ENCODE measurements at places on chromosomes 3 and 15. TPM values are rescaled to one million over a fixed set of nuclear protein-coding genes. Genes with fewer than 3 reads are reported as not detected.

Gene ADIPOQ
- not detected for total RNA-seq

Gene TTC23
- 24.7 TPM for total RNA-seq

Gene SERPINI2
- not detected for total RNA-seq

Gene TNFAIP8L3
- total RNA-seq: 80.4 TPM

Gene FILIP1L
- total RNA-seq: 7.6 TPM

Gene IGSF10
- total RNA-seq: 0.94 TPM

Gene RAB6B
- total RNA-seq: 0.52 TPM

Gene CLRN1
- not detected for total RNA-seq

Gene PPP1R14D
- total RNA-seq: not detected

Gene FANCD2OS
- total RNA-seq: not detected

Gene ATP8B4
- total RNA-seq: 29.4 TPM

Gene TAGLN3
- total RNA-seq: 4.4 TPM

Gene FAM107A
- 0.16 TPM for total RNA-seq

Gene DOCK3
- total RNA-seq: 0.16 TPM

Gene CCDC33
- total RNA-seq: 0.16 TPM

Gene ARHGAP11A
- total RNA-seq: 5.4 TPM

Gene TGM5
- total RNA-seq: not detected

Gene GOLGA8N
- total RNA-seq: 4.3 TPM

Gene RLBP1
- not detected for total RNA-seq

Gene BTBD1
- 67.2 TPM for total RNA-seq

Gene PRSS50
- not detected for total RNA-seq

Data from bronchial smooth muscle cell (primary cell).